Ureter (tissue), 1 donor: ENCODE measurements at places on chromosomes 6 and 20. TPM values are rescaled to one million over a fixed set of nuclear protein-coding genes. Genes with fewer than 3 reads are reported as not detected.
A peak's percentile ranks its signal among the peaks of the same experiment; 100 is the strongest.

OR2B3 gene
- total RNA-seq = not detected

SLC32A1 gene
- not detected for total RNA-seq

RGS19 gene
- 10.3 TPM for total RNA-seq

LY6G5B gene
- total RNA-seq = 20.6 TPM

TCF21 gene
- 8.2 TPM for total RNA-seq

MTFR2 gene
- 0.75 TPM for total RNA-seq

SYCP2L gene
- total RNA-seq = 0.26 TPM

SCGN gene
- not detected for total RNA-seq

- DNase-seq = no peak
Observed at GRCh38 chr6:168794491-168794890, 353.5 kb downstream of the SMOC2 start.

DNA sequence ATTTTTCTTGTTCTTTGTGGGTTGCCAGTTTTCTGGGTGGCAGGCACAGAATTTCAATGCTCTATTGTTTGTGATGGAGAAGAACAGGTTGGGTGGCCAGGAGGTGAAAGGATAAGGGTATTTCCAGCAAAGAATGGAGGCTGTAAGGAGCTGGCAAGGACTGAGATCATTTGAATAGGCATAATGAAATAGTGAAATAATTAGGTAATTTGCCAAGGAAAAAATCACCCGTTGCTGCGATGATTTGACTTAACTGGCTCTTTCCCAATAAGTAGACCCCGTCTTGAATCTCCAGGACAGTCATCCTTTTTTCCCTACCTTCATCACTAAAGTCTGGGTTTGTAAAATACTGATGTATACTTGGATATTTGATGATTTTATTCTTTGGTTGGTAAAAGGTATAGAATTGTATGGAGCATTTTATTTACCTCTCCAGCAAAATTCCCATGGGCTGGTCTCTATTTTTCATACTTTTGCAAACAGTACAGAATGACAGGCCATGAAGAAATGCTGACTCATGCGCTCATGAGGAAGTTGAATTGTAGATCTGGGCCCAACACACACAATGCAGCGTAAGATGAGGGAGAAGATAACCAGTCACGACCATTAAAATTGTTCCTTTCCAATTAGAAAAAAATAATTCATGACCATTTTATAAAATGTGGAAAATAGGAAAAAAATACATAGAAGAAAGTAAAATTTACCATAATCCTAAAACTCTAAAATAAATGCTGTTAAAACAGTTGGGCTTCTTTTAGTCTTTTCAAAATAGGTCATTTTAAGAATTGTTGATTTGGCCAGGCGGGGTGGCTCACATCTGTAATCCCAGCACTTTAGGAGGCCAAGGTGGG is 2.4 kb upstream of the GCNT2 start:
- DNase-seq = no peak

DNA sequence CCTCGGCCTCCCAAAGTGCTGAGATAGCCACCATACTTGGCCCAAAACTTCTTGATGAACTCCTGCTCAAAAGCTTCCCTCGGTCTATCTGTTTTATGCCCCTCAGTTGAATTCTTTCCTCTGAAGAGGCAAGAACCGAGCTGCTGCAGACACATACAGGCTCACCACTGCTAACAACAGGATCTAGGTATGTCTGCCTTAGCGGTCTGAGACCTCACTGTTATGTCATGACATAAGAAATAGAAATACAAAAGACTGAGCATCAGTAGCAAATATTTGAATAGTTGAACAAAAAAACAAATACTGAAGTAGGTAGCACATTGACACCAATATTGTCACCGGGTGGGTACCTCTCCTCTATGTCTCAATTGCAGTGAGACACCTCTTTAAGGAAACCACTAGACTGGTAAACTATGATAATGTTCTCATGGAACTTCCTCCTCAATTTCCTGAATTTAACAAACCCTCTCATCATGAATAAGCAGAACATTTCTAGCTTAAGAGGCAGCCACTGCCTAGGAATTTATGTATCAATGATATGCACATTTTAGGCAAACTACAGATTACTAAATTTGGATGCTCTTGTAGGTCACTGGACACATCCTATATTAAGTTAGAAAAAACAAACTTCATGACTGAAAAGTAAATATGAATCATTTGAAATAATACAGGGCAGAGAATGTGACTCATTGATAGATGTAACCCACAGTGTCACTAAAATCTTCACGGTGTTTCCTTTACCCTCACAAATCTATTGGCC is 9.4 kb upstream of the STXBP5 start:
- no peak for DNase-seq

DNA sequence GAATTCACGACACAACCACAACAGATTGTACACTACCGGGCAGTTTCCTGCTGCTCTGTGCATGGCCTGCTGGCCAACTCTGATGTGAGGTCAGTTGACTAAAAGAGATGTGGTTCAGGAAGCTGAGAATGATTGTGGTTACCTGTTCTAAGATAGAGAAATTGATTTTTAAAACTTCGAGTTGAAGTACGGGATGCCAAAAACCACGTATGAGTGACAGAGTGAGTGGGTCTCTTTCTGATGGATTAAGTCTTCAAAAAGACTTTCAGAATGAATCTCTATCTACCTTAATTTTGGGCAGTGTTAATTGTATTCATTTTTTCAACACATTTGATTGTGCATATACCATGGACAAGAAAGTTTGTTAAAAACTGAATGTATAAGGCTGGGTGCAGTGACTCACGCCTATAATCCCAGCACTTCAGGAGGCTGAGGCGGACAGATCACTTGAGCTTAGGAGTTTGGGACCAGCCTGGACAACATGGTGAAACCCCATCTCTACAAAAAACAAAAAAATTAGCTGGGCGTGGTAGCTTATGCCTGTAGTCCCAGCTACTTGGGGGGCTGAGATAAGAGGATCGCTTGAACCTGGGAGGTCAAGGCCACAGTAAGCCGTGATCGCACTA is 121.2 kb downstream of the SGK1 start:
- DNase-seq = no peak

DNA sequence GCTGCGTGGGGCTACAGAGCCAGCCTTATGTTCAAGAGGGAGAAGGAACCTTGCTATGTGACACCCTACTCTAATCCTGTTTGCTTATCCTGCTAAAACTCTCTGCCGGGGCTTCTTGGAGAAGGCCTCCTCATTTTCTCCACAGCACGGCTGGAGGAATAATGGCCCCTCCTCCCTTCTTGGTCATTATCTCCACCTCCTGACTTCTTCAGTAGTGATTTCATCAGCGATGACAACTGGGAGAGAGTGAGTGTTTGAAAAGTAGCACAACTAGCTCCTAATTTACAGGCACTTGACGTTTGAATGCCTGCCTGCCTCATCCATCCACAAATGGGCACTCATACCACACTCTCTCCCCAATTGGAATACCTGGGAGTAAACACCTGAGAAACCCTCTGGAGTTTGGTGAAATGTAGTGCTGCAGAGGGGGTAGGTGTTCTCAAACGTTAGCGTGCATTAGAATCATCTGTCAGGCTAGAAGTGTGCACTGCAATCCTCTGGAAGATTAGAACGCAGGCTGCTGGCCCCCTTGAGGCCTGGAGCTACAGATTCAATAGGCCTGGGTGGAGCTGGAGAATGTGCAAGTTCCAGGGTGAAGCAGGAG is 148.5 kb downstream of the FOXC1 start:
- no peak for DNase-seq

GRCh38 chr20:46973766-46974165 is 79.1 kb downstream of the EYA2 start:
- DNase-seq = no peak

DNA sequence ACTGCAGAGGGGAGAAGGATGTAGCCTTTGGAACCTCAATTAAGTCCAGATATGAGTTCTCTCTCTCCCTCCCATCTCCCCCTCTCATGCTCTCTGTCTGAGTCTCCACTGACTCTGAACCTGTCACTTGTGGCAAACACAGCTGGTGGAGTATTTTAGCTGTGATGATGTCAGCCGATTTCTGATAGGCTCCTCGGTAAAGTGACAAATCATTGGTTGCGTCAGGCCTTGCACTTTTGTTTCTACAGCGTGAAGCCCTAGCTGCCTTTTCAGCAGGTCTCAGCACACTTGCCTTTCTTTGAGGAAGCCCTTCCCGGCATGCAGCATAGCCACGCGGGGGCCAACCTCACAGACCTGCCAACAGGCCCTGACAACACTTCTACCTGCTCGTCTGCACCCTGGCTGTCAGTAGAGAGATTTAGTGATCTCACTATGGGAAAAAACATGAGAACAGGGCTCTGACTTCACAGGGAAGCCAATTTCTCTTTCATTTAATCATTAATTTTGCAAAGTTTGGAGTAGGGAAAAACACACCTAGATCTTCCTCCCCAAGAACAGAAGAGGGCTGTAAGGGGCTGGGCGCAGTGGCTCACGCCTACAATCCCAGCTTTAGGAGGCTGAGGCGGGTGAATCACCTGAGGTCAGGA is 84.4 kb downstream of the GMPR start:
- peak; percentile 61 for DNase-seq

DNA sequence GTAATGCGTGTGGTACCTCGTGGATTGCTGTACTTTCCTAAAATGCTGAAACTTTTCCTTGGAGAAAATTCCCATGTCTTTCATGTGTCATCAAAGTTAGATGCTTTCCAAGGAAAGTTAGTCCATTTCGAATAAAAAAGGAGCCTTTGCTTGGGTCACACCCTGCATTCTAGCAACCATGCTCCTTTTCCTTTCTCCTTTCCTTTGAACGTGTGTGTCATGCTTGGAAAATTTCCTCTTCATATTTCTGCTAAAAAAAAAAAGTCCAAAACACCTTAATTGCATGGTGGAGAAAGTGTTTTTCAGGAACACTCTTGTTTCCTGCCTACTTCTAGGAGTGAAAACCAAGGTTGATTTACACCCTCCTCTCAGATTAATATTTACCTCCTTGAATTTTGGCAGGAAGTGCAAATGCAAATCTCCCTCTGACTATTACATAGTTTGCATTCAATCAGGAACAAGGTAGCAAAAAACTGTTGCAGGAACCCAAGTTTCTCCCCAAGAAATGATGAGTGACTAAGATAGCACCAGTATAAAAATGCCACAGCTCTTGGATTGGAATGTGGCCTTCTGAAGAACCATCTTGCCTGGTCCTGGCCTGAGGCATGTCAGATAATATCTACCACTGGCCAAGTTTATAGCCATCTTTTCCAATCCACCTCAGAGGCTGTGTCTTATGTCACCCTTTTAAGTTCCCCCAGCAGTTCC is 590.6 kb downstream of the QKI start:
- DNase-seq = no peak

GRCh38 chr6:94349227-94349626 is 929.9 kb upstream of the EPHA7 start:
- no peak for DNase-seq

DNA sequence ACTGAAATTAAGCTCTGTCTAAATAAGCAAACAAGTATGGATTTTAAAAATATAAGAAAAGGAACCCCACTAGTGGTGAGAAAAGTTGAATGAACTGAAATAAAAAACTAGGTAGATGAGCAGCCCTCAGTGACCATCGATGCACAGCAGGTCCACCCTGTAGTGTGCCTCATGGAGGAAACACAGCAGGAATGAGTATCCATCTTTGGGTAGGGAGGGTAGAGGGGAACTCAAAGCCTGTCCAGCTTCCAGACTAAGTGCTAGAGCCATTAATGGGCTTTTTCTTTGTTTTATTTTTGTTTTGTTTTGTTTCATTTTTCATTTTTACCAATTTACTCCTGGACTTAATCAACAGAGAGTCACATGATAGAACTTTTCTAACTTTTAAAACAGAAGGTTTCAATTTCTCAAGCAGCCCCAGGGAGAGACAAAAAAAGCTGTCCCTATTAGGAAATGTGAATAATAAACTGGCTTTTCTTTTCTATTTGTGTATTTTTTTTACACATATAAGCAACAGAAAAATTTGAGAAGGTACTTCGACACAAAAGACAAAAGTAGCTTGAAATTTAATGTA is 700.6 kb downstream of the HACE1 start:
- no peak for DNase-seq

DNA sequence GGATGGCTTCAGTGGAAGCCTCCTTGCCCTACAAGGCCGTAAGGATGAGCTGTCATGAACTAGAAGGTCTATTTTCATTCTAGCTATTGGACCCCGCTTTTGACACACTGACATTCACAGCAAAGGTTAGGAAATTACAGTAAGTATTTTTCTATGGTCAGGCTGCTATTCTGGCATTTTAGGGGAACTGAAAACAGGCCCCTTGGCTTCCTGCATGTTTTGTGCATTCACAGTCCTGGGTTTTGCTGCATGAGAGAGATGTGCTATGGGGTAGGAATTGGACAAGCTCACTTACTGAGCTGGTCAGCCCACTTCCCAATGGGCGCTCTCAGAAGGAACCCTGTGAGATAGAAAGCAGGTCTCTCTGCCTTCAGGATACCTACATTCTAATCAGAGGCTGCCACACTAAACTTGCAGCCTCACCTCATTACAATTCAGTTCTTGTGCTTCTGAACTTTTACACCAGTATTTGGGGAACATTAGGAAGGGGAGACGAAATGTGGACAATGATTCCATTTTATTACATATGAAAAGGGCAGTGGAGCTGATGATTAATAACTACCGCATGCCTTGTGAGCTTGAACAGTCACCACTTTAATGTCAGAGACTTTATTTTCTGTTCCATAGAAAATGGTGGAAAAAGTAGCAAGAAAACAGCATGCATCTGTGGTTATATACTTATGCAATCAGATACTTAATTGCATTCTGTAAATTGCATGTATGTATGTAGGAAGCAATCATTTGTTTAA is 86.6 kb upstream of the TAB2 start:
- DNase-seq = no peak

GRCh38 chr6:115539531-115539930 is 521.2 kb downstream of the FRK start:
- no peak for DNase-seq

DNA sequence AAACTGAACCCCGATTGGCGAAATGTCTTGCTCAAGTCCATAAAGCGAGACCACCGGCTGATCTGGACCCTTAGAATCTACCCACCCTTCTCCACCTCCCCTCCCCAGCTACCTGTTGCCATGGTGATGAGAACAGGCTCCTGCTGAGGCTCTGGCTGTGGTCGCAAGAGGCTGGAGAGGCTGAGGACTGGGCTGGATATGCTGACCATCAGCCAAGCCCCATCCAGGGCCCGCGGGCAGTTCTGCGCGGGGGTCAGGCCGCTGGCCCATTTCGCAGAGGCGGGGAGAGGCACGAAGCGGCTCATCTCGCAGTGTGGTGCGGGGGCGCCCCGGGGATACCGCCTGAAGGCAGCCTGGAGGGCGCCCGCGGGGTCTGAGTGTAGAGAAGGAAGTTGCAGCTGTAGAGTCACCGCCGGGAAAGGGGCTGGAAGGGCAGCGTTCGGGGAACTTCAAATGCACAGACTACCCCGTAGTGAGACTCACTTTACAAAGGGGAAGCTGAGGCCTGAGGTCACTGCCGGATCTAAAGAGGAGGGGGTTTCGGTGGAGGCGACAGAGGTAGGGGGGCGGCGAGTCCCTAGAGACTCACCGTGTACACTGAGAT is 671 bp downstream of the TAPBP start:
- DNase-seq = no peak

- no peak for DNase-seq
Observed at GRCh38 chr6:158850807-158851115, 31.6 kb upstream of the EZR start.

DNA sequence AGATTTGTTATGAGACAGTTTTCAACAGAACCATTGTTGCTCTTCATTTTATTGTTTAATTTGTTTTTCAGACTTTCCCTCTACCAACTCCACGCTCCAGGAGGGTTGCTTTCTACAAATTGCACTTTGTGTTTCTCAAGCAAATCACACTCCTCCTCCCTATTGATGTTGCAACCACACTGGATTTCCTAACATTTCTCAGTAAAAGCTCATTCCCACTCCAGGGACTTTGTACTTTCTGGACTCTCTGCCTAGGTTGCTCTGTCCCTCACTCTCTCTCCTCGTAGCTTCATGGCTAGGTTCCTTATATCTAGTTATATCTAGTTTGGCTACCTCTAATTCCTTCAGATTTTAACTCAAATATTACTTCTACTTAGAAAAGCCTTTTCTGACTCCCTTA is 20.3 kb downstream of the PGK2 start:
- DNase-seq = no peak
